ENCODE measurements at places on chromosomes 12 and 14. TPM values are rescaled to one million over a fixed set of nuclear protein-coding genes. Genes with fewer than 3 reads are reported as not detected.

DNA sequence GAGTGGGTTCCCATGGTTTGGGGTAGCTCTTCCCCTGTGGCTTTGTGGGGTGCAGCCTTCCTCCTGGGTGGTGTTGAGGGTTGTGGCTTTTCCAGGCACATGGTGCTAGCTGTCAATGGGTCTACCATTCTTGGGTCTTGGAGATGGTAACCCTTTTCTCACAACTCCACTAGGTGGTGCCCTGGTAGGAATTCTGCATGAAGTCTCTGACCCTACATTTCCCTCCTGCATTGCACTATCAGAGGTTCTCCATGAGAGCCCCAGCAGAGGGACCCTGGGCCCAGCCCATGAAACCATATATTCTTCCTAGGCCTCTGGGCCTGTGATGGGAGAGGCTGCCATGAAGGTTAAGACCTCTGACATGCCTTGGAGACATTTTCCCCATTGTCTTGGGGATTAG lies 1093.3 kb downstream of the SLC16A7 start:
- DNase-seq = no peak

DNA sequence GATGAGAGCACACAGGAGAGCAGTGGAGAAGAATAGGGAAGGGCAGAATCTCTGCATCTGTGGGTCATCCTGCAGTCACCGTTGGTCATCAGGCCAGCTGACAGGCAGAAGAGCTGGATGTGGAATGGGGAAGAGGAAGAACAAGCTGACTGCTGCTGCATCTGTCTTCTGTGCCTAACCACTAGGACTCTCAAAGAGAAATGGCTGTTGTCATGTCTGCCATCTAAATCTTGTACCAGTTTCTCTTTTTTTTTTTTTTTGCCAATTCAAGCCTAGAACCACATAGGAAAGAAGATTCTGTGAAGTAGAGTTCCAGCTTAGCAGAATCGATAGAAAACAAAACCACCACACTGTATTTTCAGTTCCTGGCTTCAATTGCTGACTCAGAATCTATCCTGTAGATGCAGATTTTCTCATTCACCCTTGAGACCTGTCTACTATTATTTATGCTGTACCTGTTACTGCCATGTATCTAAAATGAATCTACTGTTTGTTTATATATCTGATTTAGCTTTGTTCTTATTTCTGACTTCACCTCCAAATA lies 421.9 kb upstream of the PRICKLE1 start:
- no peak for DNase-seq

DNA sequence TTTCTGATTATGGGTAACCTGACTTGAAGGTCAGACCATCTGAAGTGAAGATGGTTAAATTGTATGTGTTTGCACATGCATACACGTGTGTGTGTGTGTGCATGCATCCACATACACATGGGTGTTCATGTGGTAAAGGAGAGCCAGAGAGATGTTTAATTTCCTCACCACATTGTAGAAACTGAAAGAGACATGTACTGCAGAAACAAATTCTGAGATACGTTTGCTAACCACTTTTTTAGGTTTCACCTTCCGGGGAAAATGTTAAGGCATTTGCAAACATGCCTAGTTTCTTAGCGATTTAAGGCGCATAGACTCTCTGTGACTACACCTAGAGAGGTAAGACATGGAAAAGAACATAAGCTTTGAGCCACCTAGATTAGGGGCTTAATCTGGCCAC lies 362.9 kb downstream of the RAD51B start:
- no peak for DNase-seq

ASCL1 gene
- total RNA-seq = not detected

ESPL1 gene
- 7.8 TPM for total RNA-seq
